C1 segment of cervical spinal cord (tissue), 14 donors: ENCODE measurements at places on chromosomes 12 and 14.

DNA sequence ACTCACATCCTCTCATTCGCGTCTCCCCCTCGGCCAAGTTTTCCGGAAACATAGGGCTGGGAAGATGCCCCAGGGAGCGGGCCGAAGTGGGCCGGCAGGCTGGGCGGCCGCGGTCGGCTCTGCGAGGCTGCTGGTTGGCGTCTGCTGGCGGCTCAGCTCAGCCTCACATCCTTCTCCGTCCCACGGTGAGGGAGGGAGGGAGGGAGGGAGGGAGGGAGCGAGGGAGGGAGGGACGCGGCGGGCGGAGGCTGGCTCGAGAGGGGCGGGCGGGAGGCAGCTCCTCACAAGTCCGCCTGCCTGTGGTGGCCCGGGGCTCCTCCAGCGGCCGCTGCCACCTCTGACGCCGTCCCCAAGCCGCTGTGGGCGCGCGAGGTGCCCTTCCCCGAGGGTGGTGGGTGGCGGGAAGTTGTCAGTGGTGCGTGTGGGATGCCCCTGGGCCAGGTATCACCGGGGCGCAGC, 93.8 kb downstream of the RFLNA start:
- peak; percentile 71 for DNase-seq

GRCh38 chr12:116392061-116392460, 114.6 kb upstream of the MED13L start:
- DNase-seq: no peak

- DNase-seq: no peak
Observed at GRCh38 chr14:81797315-81797714, 263.7 kb upstream of the SEL1L start.

DNA sequence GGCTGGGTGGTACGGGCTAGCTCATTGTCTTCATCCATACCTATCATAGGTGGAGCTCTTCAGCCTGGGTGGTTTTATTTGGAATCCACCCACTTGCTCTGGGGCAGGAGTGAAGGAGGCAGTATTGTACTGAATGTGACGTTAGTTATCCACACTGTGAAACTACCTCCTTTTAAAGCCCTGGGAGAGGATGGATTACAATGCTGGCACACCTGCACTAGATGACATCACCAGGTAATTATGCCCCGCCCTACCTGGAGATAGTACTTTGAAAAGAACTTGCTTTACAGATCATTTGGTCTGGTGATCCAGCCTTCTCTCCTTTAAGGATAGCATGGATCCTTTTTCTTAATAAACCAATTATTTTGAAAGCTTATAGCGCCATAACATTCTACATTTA, 78.0 kb downstream of the B4GALNT3 start:
- no peak for DNase-seq

DNA sequence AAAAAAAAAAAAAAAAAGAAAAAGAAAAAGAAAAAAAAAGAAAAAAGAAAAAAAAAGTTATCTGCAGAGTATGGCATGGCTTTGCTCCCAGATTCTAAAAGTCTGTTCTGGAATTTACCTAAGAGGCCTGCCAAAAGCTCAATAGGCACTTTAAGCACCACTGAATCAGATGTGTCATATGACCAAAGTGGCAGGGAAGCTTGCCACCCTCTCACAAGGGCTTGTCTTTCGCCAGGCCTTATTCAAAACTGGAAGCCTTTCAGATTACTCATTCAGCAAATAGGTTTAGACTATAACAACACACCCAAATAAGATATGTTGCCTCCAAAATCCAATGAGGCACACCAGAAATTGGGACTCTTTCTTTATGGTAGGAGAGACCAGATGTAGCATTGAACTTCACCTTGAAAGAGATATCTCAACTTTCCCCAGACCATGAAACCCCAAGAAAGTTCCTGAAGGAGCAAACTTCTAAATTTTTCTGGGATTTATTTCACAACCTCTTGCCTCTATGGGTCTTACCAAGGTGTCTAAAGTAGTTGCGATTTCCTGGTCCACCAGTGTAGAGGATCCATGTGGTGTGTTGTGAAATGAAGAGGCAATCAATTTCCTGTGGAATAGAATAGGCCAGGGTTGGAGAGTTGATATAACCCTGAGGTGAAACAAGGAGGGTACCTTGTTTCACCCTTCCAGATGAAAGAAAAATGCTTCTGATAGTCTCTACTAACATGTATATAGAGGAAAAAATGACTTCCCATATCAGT, 218.8 kb downstream of the DAD1 start:
- DNase-seq: no peak

GRCh38 chr12:108119126-108119973, 9.7 kb upstream of the WSCD2 start:
- DNase-seq: no peak

GRCh38 chr12:29333178-29333577, 47.8 kb downstream of the ERGIC2 start:
- no peak for DNase-seq

DNA sequence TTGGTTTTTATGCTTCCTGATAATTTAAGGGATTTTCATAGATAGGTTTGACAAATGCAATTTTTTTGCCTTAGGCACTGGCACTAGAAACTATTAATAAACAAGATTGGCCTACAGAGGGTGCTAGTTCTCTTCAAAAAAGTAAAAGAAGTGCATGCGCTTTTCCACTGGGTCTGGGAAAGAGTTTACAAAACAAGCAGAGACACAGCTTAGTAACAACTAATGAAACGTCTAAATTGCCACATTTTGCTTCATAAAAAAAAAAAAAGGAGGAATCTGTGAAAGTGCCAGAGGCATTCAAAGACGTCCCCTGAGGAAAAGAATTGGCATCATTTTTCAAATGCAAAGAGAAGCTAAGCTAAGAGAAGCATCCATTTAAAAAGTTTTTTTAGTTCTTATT, 58.3 kb upstream of the EEA1 start:
- no peak for DNase-seq

- DNase-seq: no peak
Observed at GRCh38 chr12:19972325-19973288, 395.7 kb upstream of the PDE3A start.

GRCh38 chr14:75279153-75279762, 630 bp downstream of the FOS start:
- DNase-seq: peak; percentile 63

DNA sequence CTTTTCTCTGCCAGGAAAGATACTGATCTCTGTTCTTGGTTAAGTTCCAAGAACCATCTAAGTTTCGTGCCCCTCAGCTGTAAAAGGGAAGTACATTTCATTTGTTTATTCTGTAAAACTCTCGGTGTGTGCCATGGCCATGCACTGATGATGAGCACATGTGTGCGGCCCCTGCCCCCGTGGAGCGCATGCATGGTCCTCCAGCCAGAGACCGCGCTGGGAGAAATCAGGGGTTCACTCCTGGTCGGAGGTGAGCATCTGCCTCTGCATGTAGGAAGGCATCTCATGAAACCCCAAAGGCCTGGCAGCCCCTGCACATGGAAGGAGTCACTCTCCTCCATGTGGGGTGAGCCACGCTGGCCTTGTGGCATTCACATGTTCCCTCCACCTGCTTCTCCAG, 102.5 kb upstream of the RTL1 start:
- no peak for DNase-seq

DNA sequence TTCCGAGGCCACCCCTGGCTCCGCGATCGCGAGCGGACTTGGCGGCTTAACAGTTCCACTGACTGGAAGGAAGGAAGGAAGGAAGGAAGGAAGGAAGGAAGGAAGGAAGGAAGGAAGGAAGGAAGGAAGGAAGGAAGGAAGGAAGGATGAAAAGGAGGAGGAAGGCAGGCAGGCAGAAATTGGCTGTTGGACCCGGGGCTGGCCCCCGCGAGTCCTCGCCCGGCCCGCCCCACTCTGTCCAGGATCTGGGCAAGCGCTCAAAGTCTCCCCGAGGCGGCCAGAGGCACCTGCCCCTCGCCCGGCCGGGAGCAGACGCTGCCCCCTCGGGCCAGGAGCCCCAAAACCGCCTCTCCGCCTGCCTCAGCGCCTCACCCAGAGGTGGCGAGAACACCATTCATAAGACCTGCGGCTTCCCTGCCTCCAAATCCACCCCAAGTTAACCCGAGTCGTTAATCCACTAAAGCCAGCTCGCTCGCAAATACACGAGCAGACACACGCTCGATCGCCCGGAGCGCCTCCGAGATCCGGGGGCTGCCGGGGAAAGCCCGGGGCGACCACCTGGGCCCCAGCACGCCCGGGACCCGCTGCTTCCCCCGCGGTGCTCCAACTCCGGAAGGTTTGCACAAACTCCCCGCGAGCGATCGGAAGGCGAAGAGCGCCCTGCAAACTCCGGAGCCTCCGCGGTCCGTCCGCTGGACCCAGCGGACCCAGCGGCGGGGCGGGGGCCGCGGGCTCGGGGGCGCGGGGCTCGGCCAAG, 844 bp downstream of the DPF3 start:
- DNase-seq: peak; percentile 45

DNA sequence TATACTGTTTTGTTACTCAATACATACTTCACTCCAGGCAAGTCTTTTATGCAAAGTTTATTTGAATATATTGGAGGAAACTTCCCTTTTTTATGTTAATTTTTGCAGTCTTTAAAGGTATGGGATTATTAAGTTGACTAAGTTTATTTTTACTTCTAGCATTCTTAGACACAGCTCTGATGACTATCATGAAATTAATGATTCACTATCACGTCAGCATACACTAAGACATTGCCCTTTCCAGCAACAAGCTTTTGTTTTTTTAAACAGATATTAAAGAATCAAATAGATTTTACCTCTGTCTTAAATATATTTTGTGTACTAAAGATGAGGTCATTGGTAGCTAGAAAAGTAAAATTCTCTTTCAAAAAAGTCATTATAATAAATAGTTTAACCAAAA, 52.1 kb downstream of the DERA start:
- DNase-seq: no peak

DNA sequence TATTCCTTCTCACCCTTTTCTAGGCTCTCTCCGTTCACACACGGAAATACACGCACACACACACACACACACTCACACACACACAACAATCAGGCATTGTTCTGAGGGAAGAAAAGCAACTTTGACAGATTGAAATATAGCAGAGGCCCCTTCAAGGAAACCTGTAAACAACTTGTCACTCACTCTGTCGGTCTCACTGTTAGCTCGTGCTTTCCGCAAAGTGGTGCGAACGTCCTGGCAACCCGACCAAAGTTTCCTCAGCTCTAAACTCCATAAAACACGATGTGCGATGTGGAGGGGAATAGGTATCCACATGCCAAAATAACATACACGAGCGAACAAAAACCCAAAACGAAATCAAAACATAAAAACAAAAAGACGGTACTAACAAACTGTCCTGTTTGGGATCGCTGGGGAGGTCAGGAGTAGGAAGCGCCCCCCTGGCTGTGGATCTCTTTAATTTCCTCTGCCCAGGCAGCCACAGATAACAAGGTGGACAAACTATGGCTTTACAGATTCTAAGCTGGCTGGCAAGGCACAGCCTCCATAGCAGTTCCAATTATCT, 822 bp upstream of the SOX5 start:
- no peak for DNase-seq

DNA sequence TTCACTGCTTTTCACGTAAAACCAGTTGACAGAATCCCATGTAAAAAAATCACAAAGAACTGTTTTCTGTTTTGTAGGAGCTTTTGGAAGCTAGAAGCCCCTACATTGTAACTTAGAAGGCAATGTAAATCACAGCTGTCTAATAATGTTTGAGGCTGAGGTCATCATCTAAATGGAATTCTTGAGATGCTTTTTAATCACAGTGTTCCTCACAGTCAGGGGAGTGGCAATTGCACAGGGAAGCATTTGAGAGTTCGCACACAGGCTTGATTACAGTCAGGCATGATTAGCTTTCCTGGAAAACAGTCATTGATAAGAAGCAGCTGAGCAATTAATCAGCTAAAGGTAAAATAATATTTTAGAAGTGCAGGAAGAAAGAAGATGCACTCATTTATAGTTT, 2.9 kb downstream of the SLC17A8 start:
- no peak for DNase-seq

DNA sequence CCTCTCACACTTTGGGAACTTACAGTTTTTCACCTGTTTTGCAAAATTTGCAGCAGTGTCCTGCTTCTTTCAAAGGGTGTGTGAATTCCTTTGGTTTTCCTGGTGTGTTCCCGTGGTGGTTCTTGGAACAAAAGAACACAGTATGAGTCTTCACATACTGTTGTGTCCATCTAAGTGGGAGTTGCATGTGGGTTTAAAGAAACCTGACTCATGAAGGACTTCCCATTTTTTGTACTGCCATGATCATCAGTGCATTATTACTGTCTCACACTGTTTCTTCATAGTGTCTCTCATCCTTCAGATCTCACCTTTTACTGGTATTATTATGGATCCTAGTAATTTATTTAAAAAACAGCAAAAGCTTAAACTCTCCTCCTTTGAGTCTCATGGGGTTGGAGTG, 3.8 kb upstream of the GZMH start:
- no peak for DNase-seq

- DNase-seq: no peak
Observed at GRCh38 chr12:66270613-66271012, 31.7 kb upstream of the HELB start.

GRCh38 chr14:99522934-99523703, 41.9 kb downstream of the CCNK start:
- no peak for DNase-seq

DNA sequence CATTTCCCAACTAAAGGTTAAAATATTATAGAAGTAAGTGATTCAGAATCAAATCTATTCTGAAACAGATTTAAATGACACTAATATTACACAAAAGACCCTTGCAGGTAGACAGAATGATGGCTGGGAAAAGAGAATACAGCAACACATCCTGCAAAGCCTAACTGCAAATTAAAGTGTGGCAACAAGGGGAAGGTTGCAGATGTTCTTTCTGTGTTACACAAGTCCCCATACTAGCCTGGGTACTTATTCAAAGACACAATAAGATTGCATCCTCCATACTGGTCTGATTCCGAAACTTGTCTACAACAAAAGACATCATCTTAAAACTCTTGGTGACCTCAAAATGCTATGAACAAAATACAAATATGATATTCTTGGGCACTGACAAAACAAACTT, 50.5 kb downstream of the R3HDM2 start:
- no peak for DNase-seq

- no peak for DNase-seq
Observed at GRCh38 chr14:95098984-95099599, 58.2 kb downstream of the DICER1 start.

- no peak for DNase-seq
Observed at GRCh38 chr12:120628919-120629318, 11.5 kb upstream of the CABP1 start.

GRCh38 chr12:50072198-50072907, 12.8 kb upstream of the SMARCD1 start:
- no peak for DNase-seq

DNA sequence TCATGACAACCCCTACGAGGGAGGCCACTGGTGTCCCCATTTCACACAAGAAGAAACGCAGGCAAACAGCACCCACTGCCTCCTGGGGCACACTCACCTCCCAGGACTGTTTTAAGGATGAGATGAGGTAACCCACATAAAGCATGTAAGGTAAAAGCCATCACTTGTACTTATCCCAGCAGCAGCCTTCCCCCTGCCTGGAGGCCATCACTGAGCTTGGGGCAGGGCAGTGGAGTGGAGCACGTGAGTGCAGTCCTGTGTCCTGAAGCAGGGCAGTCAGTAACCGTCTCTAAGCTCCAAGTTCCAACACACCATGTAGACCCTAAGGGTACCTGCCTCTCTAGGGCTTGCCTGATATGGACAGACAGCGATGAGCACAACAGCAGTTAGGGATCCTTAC, 1.7 kb downstream of the POLE start:
- no peak for DNase-seq
